ENCODE measurements at places on chromosomes 12 and 14. TPM values are rescaled to one million over a fixed set of nuclear protein-coding genes. Genes with fewer than 3 reads are reported as not detected.

FGF23 gene
- not detected for total RNA-seq

CIROP gene
- total RNA-seq = not detected

DNA sequence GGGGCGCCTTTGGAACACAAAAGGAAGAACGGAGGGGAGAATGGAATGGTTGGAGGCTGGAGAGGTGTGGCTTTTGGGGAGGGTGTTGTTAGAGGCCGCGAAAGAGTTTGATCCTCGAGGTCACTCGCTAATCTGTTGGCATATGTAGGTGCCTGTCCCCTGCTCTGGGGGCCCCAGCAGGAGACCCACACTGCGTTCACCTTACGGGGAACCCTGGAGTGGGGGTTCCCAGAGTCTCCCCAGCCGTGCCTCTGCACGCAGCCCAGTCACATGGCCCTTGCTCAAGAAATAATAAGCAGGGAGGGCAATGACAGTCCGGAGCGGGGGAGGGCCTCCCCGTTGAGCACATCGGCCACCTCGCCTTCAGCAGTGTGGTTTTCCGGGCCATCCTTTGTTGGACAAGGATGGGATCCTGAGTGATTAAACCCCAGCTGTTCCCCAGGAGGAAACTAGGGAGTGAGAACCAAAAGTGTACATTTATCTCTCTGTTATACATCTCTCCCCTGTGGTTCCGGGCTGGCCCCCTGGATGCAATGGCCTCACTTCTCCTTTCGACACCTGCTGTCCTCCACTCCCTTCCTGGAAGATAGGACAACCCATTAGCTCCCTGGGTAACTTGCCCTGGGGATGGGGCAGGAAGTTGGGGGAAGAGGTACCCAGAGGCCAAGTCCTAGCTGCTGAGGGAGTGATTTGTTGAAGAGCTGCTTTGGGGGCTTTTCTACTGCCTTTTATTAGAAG, 1.3 kb downstream of the PLEKHG3 start:
- no peak for DNase-seq

- no peak for DNase-seq
Observed at GRCh38 chr14:54188064-54188666, 208.6 kb upstream of the CDKN3 start.
